ENCODE measurements at places on chromosomes 6 and 20.

- peak; percentile 26 for DNase-seq
Measured at GRCh38 chr6:112286010-112286409, 31.6 kb upstream of the LAMA4 start.

DNA sequence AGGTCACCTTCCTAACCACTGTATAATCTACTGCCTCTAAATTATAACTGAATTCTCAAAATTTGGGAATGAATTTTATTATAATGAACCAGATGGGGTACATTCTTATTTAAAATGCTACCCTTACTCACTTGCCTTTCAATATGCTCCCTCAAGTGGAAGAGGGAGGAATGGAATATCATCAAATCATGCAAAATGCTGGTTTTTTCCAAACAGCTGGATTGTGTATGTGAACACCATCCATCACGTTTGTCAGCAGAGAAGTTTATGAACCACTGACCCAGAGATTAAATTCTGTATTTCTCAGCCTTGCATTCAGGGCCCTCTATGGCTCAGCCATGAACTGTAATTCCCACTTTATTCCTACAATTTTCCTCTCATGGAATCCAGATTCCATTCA, 40.5 kb downstream of the CBLN4 start:
- DNase-seq = no peak

GRCh38 chr6:114249522-114249921, 93.3 kb downstream of the HS3ST5 start:
- DNase-seq = no peak

GRCh38 chr20:23142162-23143050, 56.3 kb upstream of the CD93 start:
- DNase-seq = no peak

GRCh38 chr20:63082939-63083735, 76.4 kb upstream of the BHLHE23 start:
- no peak for DNase-seq

GRCh38 chr6:85640821-85641220, 1.9 kb downstream of the SYNCRIP start:
- no peak for DNase-seq

GRCh38 chr6:137488150-137489045, 5.8 kb downstream of the OLIG3 start:
- no peak for DNase-seq

DNA sequence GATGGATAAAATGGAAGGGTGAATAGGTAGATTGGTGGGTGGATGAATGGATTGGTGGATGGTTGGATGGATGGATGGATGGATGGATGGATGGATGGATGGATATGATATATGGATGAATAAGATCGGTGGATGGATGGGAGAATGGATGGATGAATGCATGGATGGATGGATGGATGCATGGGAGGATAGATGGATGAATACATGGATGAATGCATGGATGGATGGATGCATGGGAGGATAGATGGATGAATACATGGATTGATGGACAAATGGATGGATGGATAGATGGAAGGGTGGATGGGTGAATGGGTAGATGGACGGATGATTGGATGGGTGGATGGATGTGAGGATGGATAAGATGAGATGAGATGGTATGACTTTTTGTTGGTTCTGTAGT, 95.7 kb upstream of the DUSP22 start:
- DNase-seq = no peak

GRCh38 chr20:20744170-20744725, 31.8 kb upstream of the RALGAPA2 start:
- no peak for DNase-seq

DNA sequence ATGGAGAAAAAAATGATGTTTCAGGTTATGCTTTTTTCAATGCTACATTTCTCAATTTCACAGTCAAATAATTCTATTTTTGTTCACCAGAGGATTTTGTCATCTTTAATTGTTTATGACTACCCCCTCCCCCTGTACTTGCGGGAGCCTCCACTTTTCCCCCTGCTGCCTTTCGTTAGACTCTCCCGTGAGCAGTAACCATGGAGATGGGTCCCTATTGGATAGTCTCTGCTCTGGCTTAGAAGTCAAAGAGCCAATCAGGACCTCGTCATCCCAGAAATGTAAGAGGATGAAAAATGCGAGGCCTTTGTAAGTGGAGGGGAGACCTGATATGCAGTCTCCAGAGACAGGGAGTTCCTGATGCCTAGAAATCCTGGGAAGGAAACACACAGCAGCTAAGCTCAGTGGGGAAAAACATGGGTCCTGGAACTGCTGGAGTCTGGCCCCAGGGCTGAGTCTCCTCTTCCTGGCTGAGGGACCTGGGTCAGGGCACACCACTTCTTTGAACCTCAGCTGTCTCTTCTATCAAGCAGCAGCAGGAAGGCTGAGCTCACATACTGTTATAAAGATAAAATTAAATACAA, 298.7 kb downstream of the TSHZ2 start:
- DNase-seq = no peak

DNA sequence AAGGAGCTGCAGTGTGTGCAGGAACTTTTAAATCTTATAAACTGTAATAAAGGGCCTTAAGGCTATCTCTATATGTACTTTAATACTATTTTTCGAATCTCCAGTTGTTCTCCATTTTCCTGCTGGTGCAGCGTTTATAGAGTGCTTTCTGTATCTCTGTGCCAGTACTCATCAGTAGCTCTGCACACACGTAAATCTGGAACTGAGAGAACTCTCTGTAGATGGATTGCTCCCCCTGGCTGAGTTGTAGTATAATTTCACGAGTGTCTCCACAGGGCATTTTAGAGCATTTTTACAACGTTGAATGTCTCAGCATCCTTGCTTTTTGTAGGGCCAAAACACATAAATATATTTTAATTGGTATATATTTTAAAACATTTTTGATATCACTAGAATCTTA, 256.5 kb downstream of the TRDN start:
- DNase-seq = peak; percentile 53

DNA sequence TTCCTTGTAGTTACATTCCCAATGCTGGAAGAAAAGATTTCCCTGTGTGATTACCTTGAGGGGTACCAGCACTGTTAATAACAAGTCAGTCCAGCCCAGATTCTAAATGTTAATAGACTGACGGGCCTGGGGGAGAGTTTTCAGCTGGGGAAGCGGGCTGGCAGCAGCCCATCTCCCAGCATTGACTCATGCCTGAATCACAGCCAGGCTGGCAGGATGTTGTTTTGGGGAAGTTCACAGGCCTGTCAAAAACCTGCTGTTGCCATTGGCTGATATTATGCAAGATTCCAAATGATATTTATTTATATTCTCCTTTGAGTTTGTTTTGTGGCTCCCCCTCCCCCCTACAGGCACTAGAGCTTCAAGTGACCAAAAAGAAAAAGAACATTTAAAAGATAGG, 213.9 kb upstream of the CNR1 start:
- peak; percentile 53 for DNase-seq

GRCh38 chr6:5287205-5287965, 26.1 kb downstream of the FARS2 start:
- peak; percentile 60 for DNase-seq

GRCh38 chr6:160276126-160276525, 17.5 kb upstream of the SLC22A2 start:
- DNase-seq = no peak

DNA sequence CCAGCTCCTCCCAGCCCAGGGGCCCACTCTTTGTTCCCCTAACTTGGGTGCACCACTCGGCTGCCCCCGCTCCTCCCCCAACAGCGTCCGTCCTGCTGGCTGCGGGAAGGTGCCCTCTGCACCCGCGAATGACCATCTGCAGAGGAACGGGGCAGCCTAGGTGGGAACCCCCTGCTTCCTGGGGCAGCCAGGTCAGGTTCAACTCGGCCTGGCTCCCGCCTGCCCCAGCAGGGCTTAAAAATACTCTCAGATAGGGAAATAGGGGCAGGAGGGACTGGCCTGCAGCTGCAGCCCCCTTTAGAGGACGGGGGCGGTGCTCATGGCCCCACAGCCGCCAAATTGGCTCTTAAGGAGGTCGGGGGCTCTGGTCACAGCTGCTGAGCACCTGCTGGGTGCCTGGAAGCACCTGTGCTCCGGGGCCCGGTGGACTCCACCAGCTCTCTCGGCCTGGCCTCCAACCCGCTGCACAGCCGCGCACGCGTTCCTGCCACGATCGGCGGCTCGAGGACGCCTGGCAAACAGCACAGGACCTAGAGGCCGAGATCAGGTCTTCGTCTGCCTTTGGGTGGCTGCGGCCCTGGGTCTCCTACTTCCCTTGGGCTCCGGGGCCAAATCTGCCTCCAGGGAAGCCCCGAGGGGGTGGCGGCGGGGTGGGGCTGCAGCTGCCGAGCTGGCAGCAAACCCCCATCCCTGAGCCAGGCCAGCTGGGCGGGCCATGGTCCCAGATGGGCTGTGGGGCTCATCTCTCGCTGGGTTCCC, 700 bp upstream of the LAMA5 start:
- no peak for DNase-seq

GRCh38 chr20:8194721-8195120, 62.7 kb downstream of the PLCB1 start:
- no peak for DNase-seq

GRCh38 chr6:135188718-135189117, 7.6 kb downstream of the MYB start:
- no peak for DNase-seq

DNA sequence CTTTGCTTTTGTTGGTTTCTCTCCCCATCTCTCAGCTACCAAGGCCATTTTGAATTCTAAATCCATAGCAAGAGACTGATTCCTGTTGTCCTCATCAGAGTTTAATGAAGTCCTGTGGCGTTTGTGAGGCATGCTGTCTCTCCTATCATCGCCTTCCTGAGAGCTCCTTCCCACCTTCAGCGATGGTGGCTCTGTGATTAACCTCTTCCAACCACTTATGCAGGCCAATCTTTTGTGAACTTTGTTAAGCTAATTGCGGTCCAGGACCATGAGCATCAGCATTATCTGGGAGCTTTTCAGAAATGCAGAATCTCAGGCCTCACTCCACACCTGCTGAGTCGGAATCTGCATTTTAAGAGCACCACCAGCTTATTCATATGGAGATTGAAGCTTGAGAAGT, 272.5 kb upstream of the CDYL start:
- no peak for DNase-seq

- DNase-seq = peak; percentile 45
Measured at GRCh38 chr20:47620808-47621805, 119.4 kb downstream of the NCOA3 start.

- DNase-seq = no peak
Measured at GRCh38 chr20:16714751-16715150, 15.1 kb upstream of the SNRPB2 start.

DNA sequence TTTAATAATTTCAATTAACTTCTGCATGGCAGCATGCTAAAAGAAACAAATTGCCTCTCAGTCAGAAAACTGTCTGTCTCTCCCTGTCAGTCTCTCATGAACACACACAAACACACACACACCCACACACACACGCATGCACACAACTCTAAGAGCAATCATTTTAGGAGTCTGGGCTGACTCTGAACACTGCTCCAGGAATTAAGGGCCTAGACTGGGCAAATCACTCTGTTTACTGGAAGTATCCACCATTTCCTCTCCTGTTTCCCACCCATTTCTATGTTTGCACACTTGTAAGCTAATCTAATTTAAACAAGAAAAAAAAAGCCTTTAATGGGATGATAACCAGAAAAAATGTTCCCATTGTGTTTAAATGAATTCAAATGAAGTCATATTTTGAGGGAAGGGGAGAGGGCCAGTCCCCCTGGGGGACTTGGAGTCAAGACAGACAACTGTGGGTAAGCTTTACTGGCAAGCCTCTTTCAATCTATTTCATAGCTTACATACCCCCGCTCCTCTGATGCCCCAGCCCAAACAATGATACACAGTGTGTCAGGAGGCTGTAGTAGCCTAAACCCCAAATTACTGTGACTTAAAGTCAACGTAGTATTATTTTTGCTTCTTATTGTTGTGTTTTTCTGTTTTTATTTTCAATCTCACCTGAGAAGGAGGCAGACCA, 447.8 kb upstream of the FLRT3 start:
- DNase-seq = no peak

GRCh38 chr6:75280131-75280855, 4.3 kb downstream of the TMEM30A start:
- no peak for DNase-seq

- no peak for DNase-seq
Measured at GRCh38 chr20:62685781-62686555, 22.7 kb upstream of the NTSR1 start.

DNA sequence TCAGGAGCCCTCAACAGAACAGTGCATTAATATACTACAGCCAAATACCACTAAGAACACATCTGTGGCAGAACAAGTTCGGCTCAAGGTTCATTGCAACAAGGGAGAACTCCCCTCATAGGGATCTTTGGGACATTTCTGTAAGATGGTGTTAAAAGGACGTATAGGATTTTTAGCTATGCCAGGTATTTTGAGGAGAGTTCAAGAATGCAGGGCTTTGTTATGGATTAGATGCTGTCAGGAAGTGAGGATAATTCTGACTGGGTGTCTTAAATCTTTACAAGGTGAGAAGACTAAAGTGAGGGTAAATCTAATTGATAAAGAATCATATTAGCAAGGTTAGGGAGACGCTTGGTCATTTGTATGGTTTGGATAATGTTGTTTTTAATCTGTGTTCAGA, 83.7 kb upstream of the AHI1 start:
- no peak for DNase-seq

DNA sequence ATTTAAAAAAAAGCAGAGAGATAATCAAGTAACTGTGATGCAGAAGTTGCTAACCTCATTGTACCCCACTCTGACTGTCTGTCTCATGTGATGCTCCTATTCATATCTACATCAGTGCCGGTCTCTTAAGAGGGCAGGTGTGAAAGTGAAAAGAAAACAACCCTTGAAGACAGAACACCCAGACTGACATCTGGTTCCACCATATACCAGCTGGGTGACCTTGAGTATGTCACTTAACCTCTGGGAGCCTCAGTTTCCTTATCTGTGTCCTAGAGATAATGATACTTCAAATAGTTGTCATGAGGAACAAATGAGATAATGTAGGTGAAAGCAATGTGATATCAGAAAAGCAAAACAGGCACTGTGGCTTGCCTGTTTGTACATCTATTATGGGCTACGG, 426.8 kb upstream of the SOX4 start:
- DNase-seq = no peak

DNA sequence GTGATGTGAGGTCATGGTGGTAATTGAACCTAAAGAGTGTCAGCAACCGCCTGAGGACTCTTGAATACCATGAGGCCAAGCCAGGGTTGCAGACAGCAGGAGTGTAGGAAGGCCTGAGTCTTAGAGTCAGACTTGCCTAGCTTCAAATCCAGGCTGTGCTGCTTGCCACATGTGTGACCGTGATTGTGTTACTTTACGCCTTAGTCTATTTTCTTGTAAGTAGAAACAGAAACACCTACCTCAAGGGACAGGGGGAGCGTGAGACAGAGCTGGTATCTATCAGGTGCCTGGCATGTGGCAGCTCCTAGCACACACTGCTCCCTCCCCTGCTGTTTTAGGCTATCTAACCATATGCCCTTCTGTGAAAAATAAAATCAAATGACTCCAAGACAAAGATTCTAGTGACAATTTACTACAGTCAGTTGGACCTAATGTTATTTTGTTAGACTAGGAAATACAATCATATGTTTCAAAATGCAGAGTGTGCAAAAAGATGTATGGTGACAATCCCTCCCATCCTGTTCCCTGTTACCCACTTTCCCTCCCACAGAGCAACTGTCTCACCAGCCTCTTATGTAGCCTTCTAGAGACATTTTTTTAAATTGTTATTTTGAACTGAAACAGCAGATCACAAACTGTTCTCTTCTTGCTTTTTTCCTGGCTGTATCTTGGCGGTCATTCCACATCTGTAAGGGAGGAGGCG, 21.7 kb downstream of the TAF8 start:
- no peak for DNase-seq

GRCh38 chr6:100704961-100705360, 176.2 kb downstream of the ASCC3 start:
- no peak for DNase-seq

GRCh38 chr6:80343511-80343910, 237.0 kb downstream of the BCKDHB start:
- DNase-seq = no peak
